BE2C (cell line): ENCODE measurements at places on chromosomes 11 and 22.

DNA sequence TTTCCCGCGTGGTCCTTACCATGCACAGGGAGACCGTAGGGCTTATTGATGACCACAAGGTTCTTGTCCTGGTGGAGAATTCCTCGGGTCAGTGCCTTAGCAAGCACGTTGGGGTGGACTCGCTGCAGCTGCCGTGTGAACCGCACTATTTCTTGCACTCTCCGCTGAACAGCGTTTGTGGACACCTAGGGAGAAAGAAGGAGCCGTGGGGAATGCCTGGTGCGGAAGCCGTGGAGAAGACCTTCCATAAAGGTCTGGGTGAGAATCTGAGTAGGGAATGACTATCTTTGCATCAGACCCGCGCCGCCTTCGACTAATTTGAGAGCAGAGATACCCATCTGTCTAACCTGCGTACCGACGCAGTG is 597 bp downstream of the RPUSD4 start:
- DNase-seq: no peak

- no peak for DNase-seq
Measured at GRCh38 chr22:40432625-40433024, 62.2 kb downstream of the SGSM3 start.

- DNase-seq: no peak
Measured at GRCh38 chr11:9072626-9073176, 18.7 kb downstream of the SCUBE2 start.

- no peak for DNase-seq
Measured at GRCh38 chr11:20368438-20368837, 4.9 kb downstream of the HTATIP2 start.

DNA sequence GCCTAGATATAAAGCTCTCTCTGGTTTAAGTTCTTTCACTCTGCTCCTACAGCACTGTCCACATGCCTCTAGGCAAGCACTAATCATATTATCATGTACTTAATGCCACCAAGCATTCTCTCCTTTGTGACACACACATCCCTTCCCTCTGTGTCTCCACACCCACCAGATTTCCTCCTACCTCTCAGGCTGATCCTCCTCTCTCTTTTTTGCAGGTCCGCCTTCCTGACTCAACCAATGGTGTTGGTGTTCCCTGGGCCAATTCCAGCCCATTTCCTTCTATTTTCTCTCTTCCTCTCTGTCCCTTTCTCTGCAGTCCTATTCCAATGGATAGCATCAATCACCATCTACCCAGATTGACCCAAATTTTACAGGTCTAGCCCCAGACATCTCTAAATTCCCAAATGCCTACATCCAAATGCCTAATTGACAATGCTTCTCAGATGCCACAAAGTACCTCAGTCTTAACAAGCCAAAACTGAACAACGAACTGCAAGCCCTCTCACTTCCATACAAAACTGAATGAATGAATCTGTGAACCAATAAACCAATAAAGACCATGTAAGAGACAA is 504 bp upstream of the ZNF215 start:
- DNase-seq: no peak

DNA sequence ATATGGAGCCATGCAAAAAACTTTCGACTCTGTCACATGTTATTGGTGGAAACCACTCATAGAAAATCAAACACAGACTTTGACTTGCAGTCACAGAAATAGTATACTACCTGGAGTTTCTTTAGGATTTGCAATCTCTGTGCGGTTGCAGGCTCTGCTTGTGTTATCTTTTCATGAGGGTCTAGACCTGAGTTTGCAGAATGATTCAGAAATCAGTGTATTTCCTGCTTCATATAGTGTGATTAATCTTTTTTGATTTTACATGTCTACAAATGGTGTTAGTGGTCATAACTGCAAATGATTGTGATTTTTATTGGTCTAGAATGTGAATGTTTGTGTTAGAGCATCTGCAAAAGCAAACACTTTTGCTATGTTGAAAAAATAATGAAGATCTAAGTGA is 690.2 kb downstream of the NTM start:
- DNase-seq: no peak

GRCh38 chr11:19774329-19774728 is 61.7 kb downstream of the NAV2 start:
- DNase-seq: no peak

DNA sequence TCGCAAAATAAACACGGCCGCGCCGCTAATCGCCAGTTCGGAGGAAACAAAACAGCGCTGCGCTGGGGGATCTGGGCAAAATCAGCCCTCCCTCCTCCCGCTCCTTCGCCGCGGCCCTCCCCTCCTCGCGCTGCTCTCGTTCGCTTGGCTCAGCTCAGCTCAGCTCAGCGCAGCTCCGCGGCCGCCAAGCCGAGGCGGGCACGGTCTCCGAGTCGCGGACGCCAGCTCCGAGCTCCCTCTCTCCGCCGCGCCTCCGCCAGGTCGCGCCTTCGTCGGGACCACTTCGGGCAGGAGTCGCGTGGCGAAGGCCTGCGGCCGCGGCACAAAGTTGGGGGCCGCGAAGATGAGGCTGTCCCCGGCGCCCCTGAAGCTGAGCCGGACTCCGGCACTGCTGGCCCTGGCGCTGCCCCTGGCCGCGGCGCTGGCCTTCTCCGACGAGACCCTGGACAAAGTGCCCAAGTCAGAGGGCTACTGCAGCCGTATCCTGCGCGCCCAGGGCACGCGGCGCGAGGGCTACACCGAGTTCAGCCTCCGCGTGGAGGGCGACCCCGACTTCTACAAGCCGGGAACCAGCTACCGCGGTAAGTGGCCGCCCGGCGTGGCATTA is at the start of gene SPON1:
SPON1 (plus strand) TSS at position 162 of the 607 bp plus-strand sequence; CDS start at position 344, 182 bp downstream.
- no peak for DNase-seq

GRCh38 chr11:26651916-26652315 is 69.9 kb downstream of the SLC5A12 start:
- DNase-seq: no peak

DNA sequence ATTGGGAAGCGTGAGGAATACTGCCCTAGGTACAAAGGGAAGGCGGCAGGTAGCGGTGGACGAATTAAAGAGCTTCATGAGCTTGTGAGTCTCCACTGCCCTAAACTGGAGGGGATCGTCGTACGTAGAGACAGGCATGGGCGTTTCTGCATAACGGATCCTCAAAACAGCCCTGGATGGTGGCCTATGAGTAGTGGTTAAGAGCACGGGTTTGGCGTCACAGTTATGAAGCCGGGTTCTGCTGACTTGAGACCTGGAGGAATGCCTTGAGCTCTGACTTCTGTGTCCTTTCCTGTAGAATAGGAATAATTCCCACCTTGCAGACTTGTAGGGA is 335 bp downstream of the TMEM138 start:
- no peak for DNase-seq

- no peak for DNase-seq
Measured at GRCh38 chr11:78398715-78399114, 18.9 kb downstream of the GAB2 start.

DNA sequence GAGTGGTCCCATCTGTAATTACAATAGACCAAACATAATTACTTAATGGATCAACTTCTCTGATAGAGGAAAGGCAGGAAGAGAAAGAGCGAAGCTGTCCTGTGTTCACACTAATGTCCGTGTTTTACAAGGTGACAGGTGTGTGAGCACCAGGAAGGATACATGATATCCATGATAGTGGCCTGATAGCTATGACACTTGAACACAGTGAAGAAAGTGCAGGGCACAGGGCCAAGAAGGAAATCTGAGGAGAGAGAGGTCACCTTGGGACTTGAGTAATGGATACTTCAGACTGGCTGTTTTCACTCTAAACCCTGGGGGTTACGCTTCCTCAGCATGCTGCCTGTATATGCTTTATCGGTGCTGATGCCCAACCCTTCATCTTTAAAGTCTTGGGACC is 29.4 kb downstream of the TUB start:
- no peak for DNase-seq
